Cardiac muscle cell (in vitro differentiated cells and primary cell): ENCODE measurements at places on chromosomes 11 and 22. TPM values are rescaled to one million over a fixed set of nuclear protein-coding genes. Genes with fewer than 3 reads are reported as not detected.

The NCAM1 gene
- polyA plus RNA-seq: 61.9 and 97.0 TPM in 2 replicates

The CARD10 gene
- 2.1 and 3.9 TPM in 2 replicates for polyA plus RNA-seq

The TPBGL gene
- 0.07 and 0.56 TPM in 2 replicates for polyA plus RNA-seq

The GNG3 gene
- 2.6 and 3.0 TPM in 2 replicates for polyA plus RNA-seq

The APOBEC3F gene
- polyA plus RNA-seq: 24.2 and 25.0 TPM in 2 replicates

The ATP6V1E1 gene
- 113 and 116 TPM in 2 replicates for polyA plus RNA-seq

The TSPAN18 gene
- polyA plus RNA-seq: 82.8 and 122 TPM in 2 replicates

The INS gene
- not detected in 2 replicates for polyA plus RNA-seq

The MS4A10 gene
- polyA plus RNA-seq: not detected in 2 replicates

The PGA3 gene
- polyA plus RNA-seq: not detected in 2 replicates

The SLC25A45 gene
- polyA plus RNA-seq: 4.5 and 10.5 TPM in 2 replicates

The CARD16 gene
- polyA plus RNA-seq: not detected in 2 replicates

The MRGPRD gene
- polyA plus RNA-seq: not detected in 2 replicates

The NXPE4 gene
- polyA plus RNA-seq: not detected in 2 replicates

The GLB1L3 gene
- polyA plus RNA-seq: not detected in 2 replicates

The OOSP4B gene
- polyA plus RNA-seq: not detected in 2 replicates

The GSTP1 gene
- polyA plus RNA-seq: 788 and 1,052 TPM in 2 replicates

The TTC36 gene
- 4.6 and 5.6 TPM in 2 replicates for polyA plus RNA-seq

The LRRC4C gene
- polyA plus RNA-seq: 0.66 and 0.70 TPM in 2 replicates

The FGF19 gene
- polyA plus RNA-seq: not detected in 2 replicates

The RASGRP2 gene
- 60.8 and 64.0 TPM in 2 replicates for polyA plus RNA-seq

The TRIOBP gene
- 150 and 191 TPM in 2 replicates for polyA plus RNA-seq

The TRIM6 gene
- 4.3 and 10.8 TPM in 2 replicates for polyA plus RNA-seq

The ENTHD1 gene
- polyA plus RNA-seq: not detected in 2 replicates

The SLC15A3 gene
- 0.27 TPM in 1 of 2 replicates, not detected in the other for polyA plus RNA-seq
